CD4-positive, alpha-beta memory T cell (primary cell): ENCODE measurements at places on chromosomes 5 and 9.

DNA sequence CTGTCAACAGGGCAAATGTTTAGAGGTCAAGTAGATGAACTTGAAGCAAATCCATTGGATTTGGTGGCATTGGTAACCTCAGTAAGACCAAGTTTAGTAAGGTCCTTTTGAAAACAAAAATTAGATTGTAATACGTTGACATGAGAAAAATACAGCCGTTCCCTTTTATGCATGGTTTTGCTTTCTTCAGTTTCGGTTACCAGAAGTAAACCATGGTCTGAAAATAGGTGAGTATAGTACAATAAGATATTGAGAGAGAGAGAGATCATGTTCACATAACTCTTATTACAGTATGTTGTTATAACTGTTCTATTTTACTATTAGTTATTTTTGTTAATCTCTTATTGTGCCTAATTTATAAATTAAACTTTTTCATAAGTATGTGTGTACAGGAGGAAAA lies 156.6 kb upstream of the SLC12A2 start:
- no peaks in the 10 kb centered on the region for H3K4me1 ChIP-seq
- no peak for DNase-seq
- no peak overlapping the region for H3K4me3 ChIP-seq
- H3K36me3 ChIP-seq: no peaks in the 10 kb centered on the region

DNA sequence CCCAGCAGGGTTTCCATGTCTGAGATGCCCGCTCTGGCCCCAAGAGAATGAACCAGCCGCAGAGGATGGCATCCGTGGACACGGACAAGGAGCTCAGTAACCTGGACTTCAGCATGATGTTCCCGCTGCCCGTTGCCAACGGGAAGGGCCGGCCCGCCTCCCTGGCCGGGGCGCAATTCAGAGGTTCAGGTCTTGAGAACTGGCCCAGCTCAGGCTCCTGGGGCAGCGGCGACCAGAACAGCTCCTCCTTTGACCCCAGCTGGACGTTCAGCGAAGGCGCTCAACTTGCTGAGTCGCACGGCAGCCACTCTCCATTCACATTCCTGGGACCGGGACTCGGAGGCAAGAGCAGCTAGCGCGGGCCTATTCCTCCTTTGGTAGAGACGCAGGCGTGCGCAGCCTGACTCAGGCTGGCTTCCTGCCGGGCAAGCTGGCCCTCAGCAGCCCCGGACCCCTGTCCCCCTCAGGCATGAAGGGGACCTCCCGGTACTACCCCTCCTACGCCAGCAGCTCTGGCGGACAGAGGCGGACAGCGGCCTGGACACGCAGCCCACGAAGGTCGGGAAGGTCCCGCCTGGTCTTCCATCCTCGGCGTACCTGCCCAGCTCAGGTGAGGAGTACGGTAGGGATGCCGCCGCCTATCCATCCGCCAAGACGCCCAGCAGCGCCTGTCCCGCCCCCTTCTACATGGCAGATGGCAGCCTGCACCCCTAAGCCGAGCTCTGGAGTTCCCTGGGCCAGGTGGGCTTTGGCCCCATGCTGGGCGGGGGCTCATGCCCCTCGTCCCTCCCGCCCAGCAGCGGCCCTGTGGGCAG lies 74.4 kb downstream of the INSL6 start:
- no peaks in the 10 kb centered on the region for H3K27me3 ChIP-seq
- no peak for DNase-seq

GRCh38 chr5:169922474-169922873 lies 57.8 kb downstream of the INSYN2B start:
- H3K27me3 ChIP-seq: no peaks in the 10 kb centered on the region
- no peak for DNase-seq
- no peaks in the 10 kb centered on the region for H3K36me3 ChIP-seq
- no peak overlapping the region for H3K27ac ChIP-seq
- H3K4me1 ChIP-seq: no peaks in the 10 kb centered on the region

DNA sequence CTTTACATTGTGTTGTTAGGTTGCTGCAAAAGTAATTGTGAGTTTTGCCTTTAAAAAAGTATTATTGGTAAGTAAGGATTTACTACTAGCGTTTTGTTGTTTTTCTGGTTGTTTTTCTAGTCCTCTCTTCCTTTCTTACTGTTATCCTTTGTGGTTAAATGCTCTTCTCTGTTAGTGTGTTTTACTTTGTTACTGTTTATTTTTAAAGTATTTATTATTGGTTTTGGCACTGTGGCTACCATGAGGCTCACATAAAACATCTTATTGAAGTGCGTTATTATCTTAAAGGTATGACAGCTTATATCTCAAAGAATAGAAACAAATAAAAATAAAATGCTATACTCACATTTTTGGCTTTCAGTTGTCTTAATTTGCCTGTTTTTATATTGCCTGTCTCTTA lies 17.6 kb downstream of the DMXL1 start:
- H3K27me3 ChIP-seq: no peaks in the 10 kb centered on the region
- H3K4me1 ChIP-seq: no peaks in the 10 kb centered on the region
- DNase-seq: no peak
- H3K4me3 ChIP-seq: no peak overlapping the region
- no peaks in the 10 kb centered on the region for H3K36me3 ChIP-seq

- no peak overlapping the region for H3K4me3 ChIP-seq
- no peaks in the 10 kb centered on the region for H3K36me3 ChIP-seq
These were observed 25.9 kb upstream of the UNC5A start for GRCh38 chr5:176784218-176785165.

DNA sequence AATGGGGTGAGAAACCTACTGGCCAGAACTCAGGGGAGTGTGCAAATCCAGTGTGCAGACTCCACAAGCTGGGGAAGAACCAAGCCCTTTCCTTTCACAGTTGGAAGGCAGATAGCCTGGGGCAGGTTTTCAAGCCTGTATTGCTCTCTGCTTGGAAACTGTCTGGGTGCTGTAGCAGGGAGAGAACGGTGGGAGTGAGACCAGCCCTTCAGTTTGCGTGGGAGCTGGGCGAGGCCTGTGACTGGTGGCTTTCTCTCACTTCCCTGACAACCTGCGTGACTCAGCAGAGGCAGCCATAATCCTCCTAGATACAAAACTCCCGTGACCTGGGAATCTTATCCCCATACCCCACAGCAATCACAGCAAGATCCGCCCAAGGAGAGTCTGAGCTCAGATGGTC lies 44.9 kb upstream of the SNCAIP start:
- H3K4me1 ChIP-seq: no peaks in the 10 kb centered on the region
- H3K4me3 ChIP-seq: no peak overlapping the region
- H3K27me3 ChIP-seq: no peaks in the 10 kb centered on the region
- no peak overlapping the region for H3K27ac ChIP-seq

- no peak for DNase-seq
- no peaks in the 10 kb centered on the region for H3K36me3 ChIP-seq
- H3K27me3 ChIP-seq: no peaks in the 10 kb centered on the region
- no peaks in the 10 kb centered on the region for H3K4me1 ChIP-seq
These were observed 256.6 kb downstream of the FANCC start for GRCh38 chr9:95060916-95061315.

DNA sequence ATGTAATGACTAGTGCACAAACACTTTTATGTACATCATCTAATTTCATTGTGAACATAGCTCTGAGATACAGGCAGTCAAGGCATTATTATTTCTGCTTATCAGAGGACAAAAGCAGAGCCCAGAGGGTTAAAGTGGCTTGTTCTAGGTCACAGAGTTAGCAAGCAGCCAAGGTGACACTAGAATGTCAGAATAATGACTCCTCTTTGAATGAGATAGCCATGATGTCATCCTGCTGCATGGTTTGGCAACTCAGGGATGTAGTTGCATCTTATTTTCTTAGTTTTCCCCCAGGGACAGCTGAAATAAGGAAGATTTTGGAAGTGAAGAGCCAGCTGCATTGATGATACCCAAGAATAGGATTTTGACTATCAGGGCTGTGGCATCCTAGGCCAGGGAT lies 54.4 kb downstream of the KCNV2 start:
- no peak for DNase-seq
- H3K4me3 ChIP-seq: no peak overlapping the region
- H3K4me1 ChIP-seq: no peaks in the 10 kb centered on the region
- H3K27me3 ChIP-seq: no peaks in the 10 kb centered on the region
- no peak overlapping the region for H3K27ac ChIP-seq

DNA sequence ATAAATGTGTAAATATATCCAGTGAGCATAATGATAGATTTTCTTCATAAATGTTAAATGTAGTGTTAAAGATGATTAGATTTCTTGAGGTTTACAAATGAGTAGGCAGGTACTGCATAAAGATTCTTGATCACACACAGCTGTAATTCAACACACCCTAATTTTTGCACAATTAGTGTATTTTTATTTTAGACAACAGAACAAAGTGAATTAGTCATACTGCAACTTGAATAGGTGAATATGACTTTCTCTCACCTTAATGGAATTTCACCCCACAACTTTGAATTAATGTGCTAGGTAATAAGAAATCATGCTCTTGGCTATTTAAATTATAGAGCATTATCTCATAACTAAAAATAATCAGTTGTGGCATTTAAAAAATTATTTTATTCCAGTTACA lies 795.7 kb upstream of the ACO1 start:
- no peak for DNase-seq
- no peak overlapping the region for H3K27ac ChIP-seq
- no peaks in the 10 kb centered on the region for H3K36me3 ChIP-seq
- no peaks in the 10 kb centered on the region for H3K27me3 ChIP-seq

DNA sequence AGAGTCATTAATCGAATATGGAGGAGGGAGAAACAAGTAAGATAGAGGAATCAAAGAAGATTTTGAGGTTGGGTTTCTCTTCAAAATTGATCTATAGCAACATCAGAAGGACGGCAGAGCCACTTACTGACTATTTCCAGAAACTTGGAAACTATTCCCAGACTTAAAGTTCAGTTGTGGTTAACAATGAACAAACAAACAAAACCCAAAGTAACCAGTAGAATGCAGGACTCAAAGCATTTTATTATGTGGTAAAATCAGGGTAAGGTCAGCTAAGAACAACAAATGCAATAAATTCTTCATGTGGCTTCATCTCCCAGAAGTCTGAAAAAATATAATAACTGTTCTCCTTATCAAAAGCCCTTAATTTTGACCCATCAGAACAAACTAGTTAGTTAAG lies 54.9 kb upstream of the OSMR start:
- no peaks in the 10 kb centered on the region for H3K27me3 ChIP-seq
- no peaks in the 10 kb centered on the region for H3K4me1 ChIP-seq
- H3K4me3 ChIP-seq: no peak overlapping the region
- DNase-seq: no peak
- no peak overlapping the region for H3K27ac ChIP-seq

- no peaks in the 10 kb centered on the region for H3K36me3 ChIP-seq
- no peak overlapping the region for H3K27ac ChIP-seq
- no peaks in the 10 kb centered on the region for H3K27me3 ChIP-seq
- H3K4me1 ChIP-seq: no peaks in the 10 kb centered on the region
- DNase-seq: no peak
These were observed 548.5 kb upstream of the GRAMD2B start for GRCh38 chr5:125874717-125875116.

DNA sequence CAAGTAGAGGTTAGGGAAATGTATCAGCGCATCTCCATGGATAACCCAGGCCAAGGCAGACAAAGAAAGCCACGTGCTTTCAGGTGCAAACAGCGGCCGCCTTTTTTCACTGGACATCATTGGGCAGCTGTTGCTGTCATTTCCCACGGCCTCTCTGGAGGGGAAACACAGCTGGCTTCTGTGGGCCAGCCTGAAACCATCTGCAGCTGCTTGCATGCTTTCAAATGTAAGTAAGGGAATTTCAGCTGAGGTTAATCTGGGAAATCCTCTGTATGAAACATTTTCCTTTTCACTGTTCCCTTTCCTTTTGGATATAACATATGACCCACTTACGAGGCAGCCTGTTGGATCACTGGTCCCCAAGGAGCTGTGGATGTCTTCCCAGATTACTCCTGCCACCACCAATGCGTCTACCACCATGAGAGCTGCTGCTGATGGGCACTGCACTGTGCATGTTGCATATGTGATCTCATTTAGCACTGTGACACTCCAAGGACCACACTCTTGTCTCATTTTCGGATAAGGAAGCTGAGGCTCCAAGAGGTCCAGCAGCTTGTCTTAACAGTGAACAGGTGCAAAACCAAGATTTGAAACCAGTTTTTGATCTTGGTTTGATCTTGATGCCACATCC lies 106.3 kb downstream of the C9orf152 start:
- DNase-seq: no peak
- H3K27ac ChIP-seq: no peak overlapping the region
- no peaks in the 10 kb centered on the region for H3K27me3 ChIP-seq
- H3K4me3 ChIP-seq: no peak overlapping the region
- H3K4me1 ChIP-seq: no peaks in the 10 kb centered on the region
- no peaks in the 10 kb centered on the region for H3K36me3 ChIP-seq

- H3K36me3 ChIP-seq: peaks cover 3% of the 10 kb centered on the region
- DNase-seq: no peak
- H3K4me3 ChIP-seq: no peak overlapping the region
- no peaks in the 10 kb centered on the region for H3K4me1 ChIP-seq
- H3K27me3 ChIP-seq: no peaks in the 10 kb centered on the region
These were observed 185.1 kb downstream of the SMARCA2 start for GRCh38 chr9:2199999-2200796.

GRCh38 chr5:139481580-139482049 lies 943 bp downstream of the STING1 start:
- H3K4me3 ChIP-seq: peak overlapping the region; percentile 82
- DNase-seq: no peak
- no peaks in the 10 kb centered on the region for H3K27me3 ChIP-seq
- H3K27ac ChIP-seq: peak overlapping the region; percentile 86
- H3K4me1 ChIP-seq: peaks cover 49% of the 10 kb centered on the region

- no peaks in the 10 kb centered on the region for H3K27me3 ChIP-seq
- H3K4me3 ChIP-seq: no peak overlapping the region
- DNase-seq: no peak
- H3K27ac ChIP-seq: no peak overlapping the region
- no peaks in the 10 kb centered on the region for H3K36me3 ChIP-seq
These were observed 181.0 kb upstream of the CLINT1 start for GRCh38 chr5:158039911-158040347.

DNA sequence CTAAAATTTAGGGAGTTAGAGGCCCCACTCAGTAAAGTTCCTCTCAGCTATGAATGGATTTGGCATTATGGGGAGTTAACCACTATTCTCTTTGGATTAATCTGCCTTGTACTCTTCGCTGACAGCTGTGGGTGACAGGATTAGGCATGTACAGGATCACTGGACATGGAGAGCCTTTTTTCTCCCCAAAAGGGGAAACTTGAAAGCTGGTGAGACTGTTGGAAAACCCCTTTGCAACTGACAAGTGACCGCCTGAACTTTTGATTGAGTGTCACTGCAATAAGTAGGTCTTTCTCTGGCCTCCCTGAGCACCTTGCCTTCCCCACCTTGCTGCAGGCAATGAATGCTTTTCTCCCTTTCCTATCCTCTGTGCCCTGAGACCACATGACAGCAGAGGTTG lies 68.3 kb downstream of the ERP44 start:
- H3K27me3 ChIP-seq: no peaks in the 10 kb centered on the region
- H3K4me1 ChIP-seq: peaks cover 12% of the 10 kb centered on the region
- H3K36me3 ChIP-seq: no peaks in the 10 kb centered on the region
- no peak overlapping the region for H3K27ac ChIP-seq
